T-cell (primary cell): ENCODE measurements at places on chromosomes 1 and 21.

- no peak for DNase-seq
These were observed 312 bp downstream of the ARNT start for GRCh38 chr1:150876119-150876454.

- DNase-seq, result no peak
These were observed 3.9 kb upstream of the CD1C start for GRCh38 chr1:158285756-158286241.

GRCh38 chr1:85587841-85588240 is 7.3 kb downstream of the CCN1 start:
- no peak for DNase-seq

GRCh38 chr1:200675588-200675852 is 5.8 kb upstream of the DDX59 start:
- DNase-seq, result no peak

- DNase-seq, result no peak
These were observed 2.1 kb downstream of the RPS6KA1 start for GRCh38 chr1:26531651-26532131.

GRCh38 chr1:219697682-219698081 is 84.8 kb upstream of the ZC3H11B start:
- DNase-seq, result no peak

- DNase-seq, result no peak
These were observed 53.0 kb downstream of the VANGL1 start for GRCh38 chr1:115694805-115695204.

- no peak for DNase-seq
These were observed 5.4 kb downstream of the GPA33 start for GRCh38 chr1:167084757-167085156.

GRCh38 chr1:225258811-225259210 is 169.0 kb downstream of the LBR start:
- DNase-seq, result no peak

DNA sequence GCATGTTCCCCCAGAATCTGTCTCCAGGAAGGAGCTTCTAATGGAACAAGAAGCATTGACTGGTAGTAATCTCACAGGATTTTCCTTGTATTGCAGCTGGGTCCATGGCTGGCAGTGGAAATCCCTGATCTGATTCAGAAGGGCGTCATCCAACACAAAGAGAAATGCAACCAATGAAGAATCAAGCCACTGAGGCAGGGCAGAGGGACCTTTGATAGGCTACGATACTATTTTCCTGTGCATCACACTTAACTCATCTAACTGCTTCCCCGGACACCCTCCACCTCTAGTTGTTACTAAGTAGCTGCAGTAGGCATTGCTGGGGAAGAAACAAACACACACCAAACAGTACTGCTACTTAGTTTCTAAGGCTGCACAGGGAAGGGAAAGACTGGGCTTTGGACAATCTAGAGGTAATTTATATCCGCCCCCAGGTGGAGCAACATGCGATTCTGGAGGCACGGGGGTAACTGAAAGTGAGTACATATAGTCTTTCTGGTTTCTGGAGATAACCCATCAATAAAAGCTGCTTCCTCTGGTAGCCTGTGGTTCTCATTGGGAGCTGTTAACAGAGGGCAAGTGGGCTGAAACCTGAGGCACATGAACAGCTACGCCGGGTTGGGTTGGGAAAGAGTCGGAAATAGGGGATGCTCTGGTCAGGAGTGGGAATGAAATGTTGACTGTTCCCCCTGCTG is 837 bp upstream of the USP21 start:
- no peak for DNase-seq

DNA sequence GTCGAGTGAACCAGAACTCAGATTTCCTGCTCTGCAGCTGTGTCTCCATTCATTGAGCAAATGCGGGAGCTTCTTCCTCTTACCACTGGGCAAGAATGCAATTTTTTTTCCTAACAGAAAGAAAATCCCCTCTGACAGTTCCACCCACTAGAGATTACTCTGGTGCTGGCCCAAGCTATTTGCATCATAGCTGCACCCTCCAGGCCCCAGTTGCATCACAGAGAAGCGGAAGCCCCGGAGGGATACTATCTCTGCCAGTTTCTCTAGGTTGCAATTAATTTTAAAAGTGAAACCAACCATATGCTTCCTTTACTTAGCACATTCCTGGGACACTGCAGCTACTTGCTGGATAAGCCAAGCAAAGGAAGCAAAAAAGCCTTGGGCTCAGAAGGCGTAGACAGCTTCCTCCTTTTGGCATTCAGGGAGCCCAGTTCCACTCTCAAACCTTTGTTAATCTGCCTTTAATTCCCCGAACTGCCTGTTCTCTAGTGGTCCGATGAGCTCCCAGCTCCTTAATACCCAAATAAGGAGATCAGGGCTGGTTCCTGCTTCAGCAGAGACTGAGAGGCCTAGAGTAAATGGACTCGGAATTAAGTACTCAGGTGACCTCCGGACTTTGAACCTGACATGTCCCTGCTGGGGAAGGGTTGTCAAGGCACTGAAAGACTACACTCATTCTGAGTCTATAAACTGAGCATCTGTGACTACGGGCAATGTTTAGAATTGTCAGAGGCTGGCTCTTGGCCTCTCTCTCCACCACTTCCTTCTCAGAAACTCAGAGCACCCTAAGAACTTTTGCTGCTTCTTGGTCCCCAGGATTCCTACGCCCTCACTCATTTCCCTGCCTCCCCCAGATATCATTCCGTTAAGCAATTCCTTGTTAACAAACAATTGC is 72.5 kb upstream of the TNFSF18 start:
- DNase-seq, result no peak

GRCh38 chr1:204619721-204620120 is 65.8 kb downstream of the LRRN2 start:
- no peak for DNase-seq

GRCh38 chr1:14462851-14463250 is 135.6 kb upstream of the KAZN start:
- no peak for DNase-seq

- no peak for DNase-seq
These were observed 16.8 kb upstream of the ARF1 start for GRCh38 chr1:228065543-228066347.

GRCh38 chr21:34865400-34866241 is 183.5 kb downstream of the RUNX1 start:
- no peak for DNase-seq

- no peak for DNase-seq
These were observed 256.1 kb upstream of the C1orf87 start for GRCh38 chr1:60329651-60330050.

DNA sequence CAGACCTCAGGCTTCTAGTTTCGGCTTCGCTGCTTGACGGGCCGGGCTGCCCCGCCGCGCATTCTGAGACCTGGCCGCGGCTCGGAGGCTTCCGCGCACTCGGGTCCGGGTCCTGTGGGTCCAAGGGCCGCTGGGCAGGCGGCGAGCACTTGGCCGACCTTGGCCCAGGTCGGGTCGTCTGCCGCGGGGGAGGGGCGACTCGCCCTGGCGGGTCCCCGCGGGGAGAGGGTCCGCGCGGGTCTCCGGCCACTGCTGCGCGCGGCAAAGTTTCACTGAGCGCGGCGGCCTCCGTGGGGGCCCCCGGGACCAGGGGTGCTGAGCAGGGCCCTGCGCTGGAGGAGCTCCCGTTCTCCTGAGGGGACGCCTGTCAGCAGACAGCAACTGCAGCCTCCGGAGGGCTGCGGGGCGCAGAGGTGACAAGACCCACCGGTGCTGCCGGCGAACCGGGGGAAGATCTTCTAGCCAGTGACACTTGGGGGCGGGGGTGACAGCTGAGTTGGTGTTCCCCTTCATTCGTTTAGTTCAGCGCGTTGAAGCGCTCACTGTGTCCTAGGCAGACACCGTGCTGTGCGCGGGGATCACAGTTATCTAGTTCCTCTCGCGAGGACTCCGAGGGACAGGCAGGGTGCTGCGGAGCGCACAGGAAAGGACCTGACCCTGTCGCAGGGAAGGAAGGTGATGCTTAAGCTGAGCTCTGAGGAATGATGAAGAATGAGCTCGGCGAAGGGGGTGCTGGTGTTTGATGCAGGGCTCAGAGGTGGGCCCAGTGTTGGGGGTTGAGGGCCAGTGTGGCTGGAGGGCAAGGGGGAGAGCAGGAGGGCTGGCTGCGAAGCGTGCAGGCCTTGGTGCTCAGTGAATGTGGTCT is 725 bp downstream of the MTFR1L start:
- peak; percentile 79 for DNase-seq

DNA sequence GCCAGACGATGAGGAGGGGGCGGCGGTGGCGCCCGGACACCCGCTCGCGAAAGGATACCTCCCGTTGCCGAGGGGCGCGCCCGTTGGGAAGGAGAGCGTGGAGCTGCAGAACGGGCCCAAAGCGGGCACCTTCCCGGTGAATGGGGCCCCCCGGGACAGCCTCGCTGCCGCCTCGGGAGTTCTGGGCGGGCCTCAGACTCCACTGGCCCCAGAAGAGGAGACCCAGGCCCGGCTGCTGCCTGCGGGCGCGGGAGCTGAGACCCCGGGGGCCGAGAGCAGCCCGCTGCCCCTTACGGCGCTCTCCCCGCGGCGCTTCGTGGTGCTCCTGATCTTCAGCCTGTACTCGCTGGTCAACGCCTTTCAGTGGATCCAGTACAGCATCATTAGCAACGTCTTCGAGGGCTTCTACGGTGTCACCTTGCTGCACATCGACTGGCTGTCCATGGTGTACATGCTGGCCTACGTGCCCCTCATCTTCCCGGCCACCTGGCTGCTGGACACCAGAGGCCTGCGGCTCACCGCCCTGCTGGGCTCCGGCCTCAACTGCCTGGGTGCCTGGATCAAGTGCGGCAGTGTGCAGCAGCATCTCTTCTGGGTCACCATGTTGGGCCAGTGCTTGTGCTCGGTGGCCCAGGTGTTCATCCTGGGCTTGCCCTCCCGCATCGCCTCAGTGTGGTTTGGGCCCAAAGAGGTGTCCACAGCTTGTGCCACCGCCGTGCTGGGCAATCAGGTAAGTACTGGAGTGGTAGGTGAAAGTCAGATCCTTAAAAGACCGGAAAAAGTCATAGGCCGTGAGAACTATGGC is 588 bp downstream of the FLVCR1 start:
- peak; percentile 8 for DNase-seq
